Left renal pelvis (tissue), 4 donors: ENCODE measurements at places on chromosomes 13 and 19.

DNA sequence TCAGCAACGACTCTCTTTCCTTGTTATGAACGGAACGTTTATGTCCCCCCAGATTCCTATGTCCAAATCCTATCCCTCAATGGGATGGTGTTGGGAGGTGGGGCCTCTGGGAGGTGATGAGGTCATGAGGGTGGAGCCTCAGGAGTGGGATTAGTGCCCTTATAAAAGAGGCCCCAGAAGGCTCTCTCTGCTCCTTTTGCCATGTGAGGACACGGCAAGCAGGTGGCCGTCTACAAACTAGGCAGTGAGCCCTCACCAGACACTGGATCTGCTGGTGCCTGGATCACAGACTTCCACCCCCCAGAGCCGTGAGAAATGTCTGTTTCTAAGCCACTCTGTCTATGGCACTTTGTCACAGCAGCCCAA lies 53.2 kb downstream of the EPS15L1 start:
- DNase-seq: no peak

DNA sequence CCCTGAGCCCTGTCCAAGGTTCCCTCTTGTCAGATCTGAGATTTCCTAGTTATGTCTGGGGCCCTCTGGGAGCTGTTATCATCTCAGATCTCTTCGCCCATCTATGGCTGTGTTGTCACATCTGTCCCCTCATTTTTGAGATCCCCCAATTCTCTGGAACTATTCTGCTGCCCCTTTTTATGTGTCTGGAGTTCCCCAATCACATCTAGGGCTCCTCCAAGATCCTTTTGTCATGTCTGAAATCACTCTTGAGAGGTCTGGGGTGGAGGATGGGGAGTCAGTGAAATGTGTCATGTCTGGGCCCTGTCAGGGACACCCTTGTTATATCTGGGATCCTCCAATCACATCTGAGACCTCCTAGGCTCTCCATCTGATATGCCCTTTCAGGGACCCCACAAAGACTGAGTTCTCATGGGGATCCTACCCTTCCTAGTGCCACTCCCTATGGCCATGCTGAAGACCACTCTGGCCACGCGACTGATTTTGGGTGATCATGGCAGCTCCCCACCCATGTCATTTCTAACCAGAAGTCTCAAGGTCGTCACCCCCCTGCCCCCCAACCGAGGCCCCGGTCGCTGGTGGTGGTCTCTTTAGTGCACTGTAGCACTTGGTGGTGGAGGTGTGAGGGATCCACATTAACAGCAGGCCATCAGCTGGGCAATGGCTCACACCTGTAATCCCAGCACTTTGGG lies 3.8 kb upstream of the MYBPC2 start:
- no peak for DNase-seq

- DNase-seq: no peak
Observed at GRCh38 chr13:113161433-113161832, 3.0 kb downstream of the PROZ start.

- DNase-seq: no peak
Observed at GRCh38 chr19:29944390-29945012, 2.5 kb downstream of the URI1 start.

- DNase-seq: peak; percentile 88
Observed at GRCh38 chr13:41310963-41311405, at the start of gene NAA16. Gene NAA16, plus strand, starts transcription at chr13:41311267. Its CDS starts 262 bp downstream, at chr13:41311529.

DNA sequence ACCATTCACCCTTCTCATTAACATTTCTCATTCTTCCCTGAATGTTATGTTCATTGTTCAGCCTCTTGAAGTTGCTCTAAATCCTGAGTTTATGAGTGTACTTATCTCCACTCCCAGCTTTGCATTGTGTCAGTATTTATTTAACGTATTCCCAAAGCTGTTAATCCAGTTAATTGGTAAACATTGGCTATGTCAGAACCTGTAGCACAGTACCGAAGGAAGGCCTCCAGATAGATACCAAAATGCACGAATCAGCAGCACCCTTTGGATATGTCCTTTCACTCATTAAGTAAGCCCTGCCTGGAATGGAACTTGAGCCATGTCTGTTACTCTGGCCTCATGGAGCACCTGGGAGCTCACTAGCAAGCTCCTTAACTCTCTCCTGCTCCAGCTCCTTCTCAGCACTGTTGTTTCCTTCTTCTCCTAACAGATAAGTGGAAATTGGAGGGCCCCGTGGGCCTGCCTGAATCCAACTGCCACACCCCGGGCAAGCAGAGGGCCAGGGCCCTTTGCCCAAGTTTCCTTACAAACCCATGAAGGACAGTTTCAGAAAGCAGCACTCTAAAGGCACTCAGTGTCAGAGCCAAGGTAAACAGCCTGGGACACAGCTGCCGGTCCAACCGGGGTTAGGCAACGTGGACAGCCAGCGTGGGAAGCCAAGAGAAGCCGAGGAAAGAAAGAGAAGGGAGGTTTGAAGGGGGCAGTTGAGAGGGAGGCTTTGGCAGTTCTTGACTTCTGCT lies 155.0 kb upstream of the SERP2 start:
- DNase-seq: no peak

- DNase-seq: no peak
Observed at GRCh38 chr19:31616031-31616430, 266.8 kb upstream of the TSHZ3 start.

DNA sequence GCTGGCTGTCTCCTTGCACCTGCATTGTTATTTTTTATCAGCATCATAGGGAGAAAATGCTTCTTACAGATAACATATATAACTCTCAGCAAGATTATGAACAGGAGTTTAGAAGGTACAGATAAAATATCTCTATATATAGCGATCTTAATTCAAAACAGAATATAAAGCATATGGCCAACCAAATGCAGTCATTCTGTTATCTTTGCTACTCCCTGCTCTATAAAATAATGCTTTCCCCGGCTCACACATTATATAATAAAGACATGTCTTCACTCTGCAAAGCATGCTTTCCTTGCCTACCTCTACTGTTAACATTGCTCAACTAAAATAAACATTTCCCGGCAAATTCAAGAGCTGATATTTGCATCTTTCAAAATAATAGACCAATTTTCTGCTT lies 161.7 kb downstream of the FGF14 start:
- DNase-seq: no peak

GRCh38 chr19:2438178-2438577 lies 10.8 kb upstream of the TIMM13 start:
- DNase-seq: no peak

DNA sequence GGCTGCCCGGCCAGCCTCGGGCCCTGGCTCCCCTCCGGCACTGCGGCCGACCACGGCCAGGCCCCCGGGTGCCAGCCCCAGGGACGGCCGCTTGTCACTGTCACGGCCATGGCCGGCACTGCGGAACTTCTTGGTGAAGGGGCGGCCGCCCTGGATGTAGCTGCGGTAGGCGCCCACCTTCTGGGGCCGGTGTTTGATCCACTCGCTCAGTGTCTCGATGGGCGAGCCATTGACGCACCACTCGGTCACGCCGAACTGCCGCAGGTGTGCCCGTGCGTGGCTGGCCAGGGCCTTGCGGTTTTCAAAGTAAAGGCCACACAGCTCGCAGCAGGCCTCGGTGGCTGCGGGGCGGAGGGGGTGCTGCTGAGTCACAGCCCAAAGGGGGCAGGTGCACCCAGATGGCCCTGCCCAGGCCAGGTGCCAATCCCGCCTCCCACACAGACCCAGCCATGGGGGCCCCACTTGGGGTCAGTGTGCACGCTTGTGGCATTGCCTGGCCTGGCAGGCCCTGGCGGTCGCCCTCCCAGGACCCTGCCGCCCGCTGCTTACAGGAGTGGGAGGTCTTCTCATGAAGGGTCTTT lies 6.0 kb upstream of the AKAP8L start:
- DNase-seq: no peak

GRCh38 chr19:33449799-33450198 lies 71.8 kb downstream of the PEPD start:
- no peak for DNase-seq

DNA sequence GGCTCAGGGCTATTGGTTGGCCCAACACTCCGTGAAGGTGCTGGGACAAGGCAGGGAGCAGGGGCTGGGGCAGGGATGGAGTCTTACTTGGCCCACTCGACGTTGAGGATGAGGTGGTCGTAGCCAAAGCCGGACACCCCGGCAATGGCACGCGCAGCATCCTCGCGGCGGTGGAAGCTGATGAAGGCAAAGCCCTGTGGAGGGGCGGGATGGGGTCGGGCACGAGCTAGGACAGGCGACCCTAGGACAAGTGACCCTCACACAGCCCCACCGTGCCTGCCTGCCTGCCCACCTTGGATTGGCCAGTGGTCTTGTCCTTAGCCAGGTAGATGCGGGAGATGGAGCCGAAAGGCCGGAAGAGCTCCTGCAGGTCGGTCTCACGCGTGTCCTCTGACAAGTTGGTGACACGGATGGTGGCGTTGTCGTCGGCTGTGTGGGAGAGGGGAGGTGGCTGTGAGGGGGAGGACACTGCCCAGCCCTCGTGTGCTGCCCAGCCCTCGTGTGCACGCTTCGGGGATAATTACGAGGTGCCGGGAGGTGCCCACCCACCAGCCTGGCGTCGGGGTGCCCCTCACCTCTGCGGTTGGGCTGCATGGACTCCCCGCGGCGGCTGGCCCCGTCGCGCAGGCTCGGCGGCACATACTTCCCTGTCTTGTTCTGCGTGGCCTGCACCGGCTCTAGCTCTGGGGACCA lies 4.0 kb downstream of the P2RY11 start:
- DNase-seq: no peak

- no peak for DNase-seq
Observed at GRCh38 chr19:40599902-40600569, 1.1 kb upstream of the LTBP4 start.

- no peak for DNase-seq
Observed at GRCh38 chr19:29596885-29597525, 9.1 kb upstream of the POP4 start.

DNA sequence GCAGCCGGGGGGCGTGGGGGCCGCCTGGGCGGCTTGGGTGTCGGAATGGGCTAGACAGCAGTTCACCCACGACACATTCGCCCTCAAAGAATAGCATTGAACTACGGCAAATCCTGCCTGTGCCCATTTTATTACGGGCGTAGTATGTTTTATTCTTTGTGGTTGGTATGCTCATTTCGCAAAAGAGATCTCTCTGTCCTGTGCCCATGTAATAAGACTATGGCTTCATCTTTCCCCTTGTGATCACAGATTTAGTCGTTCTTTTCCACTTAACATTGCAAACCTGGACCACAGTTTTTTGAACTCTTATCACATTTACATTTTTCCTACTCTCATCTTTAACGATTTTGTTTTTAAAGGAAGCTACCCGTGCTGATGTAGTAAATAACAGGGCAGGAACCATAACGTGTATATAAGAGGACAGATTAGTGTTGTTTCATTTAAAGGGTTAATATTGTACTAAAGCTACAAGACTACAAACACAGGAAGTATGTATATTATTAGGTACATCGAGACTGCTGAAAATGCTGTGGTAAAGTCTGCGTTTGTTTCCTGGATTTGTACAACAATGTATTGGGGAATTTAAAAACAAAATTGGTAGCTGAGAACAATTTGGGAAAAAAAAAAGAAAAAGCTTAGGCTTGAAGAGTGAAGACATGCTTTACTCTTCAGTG lies 3.2 kb upstream of the MYCBP2 start:
- DNase-seq: no peak

- DNase-seq: no peak
Observed at GRCh38 chr13:52109116-52109670, 19.7 kb downstream of the NEK5 start.

DNA sequence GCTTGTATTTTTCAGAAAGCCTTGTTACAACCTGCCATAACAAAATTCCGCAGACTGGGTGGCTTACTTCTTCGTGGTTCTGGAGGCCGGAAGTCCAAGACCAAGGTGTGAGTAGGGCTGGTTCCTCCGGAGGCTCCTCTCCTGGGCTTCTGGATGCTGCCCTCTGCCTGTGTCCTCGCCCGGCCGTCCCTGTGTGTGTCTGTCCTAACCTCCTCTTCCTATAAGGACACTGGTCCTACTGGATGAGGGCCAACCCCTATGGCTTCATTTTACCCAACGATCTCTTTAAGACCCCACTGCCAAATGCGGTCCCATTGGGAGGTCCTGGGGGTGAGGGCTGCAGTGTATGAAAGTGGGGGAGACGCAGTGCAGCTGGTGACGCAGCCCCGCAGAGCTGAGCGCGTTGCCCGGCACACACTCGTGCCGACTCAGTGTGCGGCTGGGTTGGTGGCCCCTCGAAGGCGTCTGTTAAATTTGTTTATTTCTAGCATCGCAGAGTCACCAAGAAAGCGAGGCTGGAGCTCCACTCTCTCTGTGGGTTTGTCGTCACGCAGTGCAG lies 116.7 kb downstream of the SOX1 start:
- DNase-seq: no peak
